Cardiac septum (tissue), 1 donor: ENCODE measurements at places on chromosomes 6 and 20. TPM values are rescaled to one million over a fixed set of nuclear protein-coding genes. Genes with fewer than 3 reads are reported as not detected.

TRIM31 gene
- not detected for total RNA-seq

DNA sequence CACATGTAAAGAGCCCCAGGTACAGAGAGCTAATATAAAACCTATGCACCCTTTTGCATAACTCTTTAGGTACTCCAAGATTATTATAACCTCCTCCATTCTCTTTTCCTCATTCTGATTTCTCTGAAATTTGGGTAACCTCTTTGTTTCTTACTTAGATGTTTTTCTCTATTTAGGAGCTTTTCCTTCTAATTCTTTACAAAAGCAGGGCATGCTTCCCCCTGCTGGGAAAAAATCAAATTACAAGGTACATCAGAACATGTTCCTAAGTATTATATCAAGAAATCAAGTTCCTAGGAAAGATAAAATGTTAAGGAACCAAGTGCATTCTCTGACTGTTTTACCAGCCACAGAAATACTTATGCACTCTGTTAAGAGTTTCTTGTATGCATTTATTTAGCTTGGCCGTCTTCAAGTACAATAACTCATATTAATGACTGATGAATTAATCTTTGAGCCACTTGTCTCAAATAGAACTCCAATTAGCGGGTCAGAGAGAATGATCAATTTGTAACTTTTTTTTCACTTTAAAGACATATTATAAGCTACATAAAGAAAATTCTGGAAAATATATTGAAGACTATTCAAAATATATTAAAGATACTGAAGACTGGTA is 2.1 kb downstream of the KHDRBS2 start:
- DNase-seq = no peak

GRCh38 chr20:20368418-20369249 is 730 bp downstream of the INSM1 start:
- DNase-seq = peak; percentile 17

DNA sequence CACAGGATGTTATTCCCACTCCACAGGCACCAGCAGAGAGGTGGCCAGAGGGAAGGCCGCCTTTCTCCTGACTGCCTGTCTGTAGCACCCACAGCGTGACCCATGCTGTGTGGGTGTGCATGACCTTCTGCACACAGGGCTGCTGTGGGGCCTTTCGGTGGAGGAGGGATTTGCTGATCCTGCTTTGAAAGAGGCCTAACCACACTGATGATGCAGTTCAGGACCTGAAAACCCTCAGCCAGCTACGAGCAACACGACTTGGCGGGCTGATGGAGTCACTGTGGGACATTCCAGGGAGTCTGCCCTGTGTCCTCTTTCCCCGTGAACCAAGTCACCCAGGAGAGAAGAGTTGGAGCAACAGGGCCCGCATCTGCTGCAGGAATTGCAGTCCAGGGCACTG is 49.1 kb downstream of the SYTL3 start:
- DNase-seq = peak; percentile 44

- peak; percentile 80 for DNase-seq
Observed at GRCh38 chr6:137258170-137258569, 39.0 kb upstream of the IFNGR1 start.

- DNase-seq = no peak
Observed at GRCh38 chr6:33895296-33895695, 91.5 kb upstream of the MLN start.

- no peak for DNase-seq
Observed at GRCh38 chr6:102127253-102127652, 733.7 kb downstream of the GRIK2 start.

LKAAEAR1 gene
- not detected for total RNA-seq

DNA sequence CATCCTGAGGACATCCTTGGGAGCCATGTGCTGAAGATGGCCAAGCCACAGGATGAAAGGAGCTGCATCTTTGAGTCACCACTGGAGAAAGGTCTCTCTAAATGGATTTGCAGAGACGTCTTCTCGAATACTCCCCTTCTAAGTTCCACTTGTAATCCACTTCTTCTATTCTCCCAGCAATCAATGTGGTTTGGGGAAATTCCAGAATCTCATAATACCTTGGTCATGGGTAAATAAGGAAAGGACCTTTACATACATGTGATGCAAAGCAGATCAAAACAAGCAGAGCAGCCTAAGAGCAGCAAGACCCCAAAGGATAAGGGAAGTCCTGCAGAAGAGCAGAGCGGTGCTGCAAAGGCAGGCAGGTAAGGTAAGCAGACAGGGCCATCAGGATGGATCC is 35.3 kb downstream of the TRIM38 start:
- no peak for DNase-seq

- DNase-seq = no peak
Observed at GRCh38 chr6:138856654-138857053, 60.8 kb downstream of the ECT2L start.

- DNase-seq = no peak
Observed at GRCh38 chr6:62150048-62150663, 135.9 kb downstream of the KHDRBS2 start.

GRCh38 chr6:3615391-3616380 is 135.8 kb downstream of the PXDC1 start:
- no peak for DNase-seq

PRPH2 gene
- 0.70 TPM for total RNA-seq

DNA sequence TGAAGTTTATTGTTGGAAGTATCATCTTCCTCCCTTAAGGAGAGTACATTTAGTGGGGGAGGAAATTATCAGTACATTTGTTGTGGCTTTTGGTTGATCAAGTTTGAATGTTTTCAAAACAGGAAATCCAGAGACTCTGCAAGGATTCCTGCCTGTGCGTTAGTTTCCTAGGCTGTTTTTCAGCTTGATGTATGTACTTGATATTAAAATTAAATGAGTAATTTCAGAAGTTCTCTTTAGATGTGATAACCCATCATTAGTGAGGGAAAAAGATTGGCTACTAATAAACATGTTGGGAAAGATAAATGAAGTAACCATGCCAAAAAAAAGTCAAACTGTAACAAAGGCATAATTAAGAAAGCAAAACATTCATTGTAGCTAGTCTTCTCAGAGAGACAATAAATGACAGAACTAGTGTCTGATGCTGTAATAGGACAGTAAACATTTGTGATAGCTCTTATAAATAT is 88.0 kb upstream of the TULP1 start:
- DNase-seq = no peak

NRSN1 gene
- total RNA-seq = not detected

- DNase-seq = no peak
Observed at GRCh38 chr6:139757784-139758183, 383.3 kb upstream of the CITED2 start.

CABLES2 gene
- total RNA-seq = 10.7 TPM

NRN1 gene
- 10.4 TPM for total RNA-seq

DNA sequence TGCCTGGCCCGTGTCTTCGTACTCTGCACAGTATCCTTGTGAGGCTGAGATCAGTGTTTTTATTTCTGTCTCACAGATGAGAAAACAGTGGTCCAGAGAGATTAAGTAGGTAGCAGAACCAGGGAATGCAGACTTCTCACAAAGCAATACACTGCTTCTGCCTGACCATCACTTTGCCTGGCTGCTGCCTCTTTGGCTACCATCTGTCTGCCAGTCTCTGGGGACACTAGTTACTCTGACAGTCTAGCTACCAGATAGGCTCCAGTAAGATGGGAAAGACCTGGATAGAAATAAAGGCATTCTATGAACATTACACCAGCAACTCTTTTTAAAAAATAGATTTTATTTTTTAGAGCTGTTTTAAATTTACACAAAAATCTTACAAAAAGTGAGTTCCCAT is 96.9 kb downstream of the PHACTR3 start:
- no peak for DNase-seq

TFAP2B gene
- total RNA-seq = not detected

DNA sequence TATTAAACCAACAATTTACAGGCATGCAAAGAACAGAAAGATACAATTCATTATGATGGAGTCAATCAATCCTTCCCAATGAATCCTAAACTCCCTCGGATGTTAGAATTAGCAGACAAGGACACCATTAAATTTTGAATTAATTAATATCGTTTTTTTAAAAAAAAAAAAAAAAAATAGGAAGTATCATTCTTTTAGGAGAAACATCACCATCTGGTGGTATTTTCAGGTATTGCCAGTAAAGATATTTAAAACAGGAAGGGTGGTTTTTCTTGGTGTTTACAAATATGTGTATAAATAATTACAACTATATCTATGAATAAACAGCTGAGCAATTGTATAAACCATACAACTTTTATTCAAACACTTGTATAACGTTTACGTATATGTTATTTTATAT is 564.4 kb downstream of the HAO1 start:
- DNase-seq = no peak

DNA sequence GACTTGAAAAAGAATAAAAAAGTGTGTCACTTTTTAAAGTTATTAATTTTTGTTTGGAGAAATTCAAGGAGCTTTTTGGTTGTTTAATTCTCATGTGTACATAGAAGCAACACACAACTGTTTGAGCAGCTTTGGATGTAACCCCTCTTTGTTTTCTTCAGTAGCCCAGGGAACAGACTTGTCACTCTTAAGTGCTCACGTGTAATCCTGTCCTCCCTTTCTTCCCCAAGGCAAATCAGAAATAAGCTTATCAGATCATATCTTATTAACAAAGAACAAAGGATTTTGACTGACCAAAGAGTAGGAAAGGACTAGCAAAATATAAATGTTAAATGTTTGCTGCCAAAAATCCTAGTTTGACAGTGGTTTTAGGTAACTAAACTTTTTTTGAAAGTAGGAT is 7.3 kb upstream of the FLRT3 start:
- no peak for DNase-seq

GRCh38 chr6:61809004-61809595 is 476.9 kb downstream of the KHDRBS2 start:
- DNase-seq = no peak

DNA sequence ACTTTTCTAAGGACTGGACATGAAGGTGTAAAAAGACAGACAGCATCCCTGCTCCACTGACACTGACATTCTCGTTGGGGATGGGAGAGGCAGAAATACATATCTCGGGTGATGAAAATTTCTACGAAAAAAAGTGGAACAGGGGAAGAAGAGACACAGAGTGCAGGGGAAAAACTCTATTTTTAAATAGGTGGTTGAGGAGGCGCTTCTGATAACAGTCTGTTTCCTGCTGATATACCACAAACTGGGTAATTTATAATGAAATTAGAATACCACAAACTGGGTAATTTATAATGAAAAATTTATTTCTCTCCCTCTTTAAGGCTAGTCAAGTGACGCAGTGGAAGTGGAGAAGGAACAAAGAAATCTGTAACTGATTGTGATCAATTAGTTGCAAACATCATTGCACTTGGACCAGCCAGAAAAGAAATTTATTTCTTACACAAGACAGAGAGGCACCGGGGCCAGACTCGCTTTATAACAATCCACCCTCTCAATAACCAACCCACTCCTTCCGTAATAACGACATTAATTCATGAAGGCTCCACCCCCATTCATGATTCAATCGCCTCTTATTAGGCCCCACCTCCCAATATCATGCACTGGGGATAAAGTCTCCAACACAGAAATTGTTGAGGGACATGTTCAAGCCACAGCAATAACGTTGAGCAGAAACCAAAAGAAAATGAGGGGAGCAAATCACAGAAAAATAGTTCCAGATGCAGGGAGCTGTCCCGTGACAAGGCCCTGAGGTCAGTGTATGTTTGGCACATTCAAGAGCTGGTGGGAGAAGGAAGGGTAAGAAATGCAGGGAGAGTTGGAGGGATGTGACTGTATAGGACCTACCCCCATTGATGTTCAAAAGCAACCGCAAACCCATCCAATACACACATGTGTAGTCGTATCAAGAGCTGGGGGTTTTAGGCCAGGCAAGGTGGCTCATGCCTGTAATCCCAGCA is 6.6 kb upstream of the SRSF6 start:
- peak; percentile 10 for DNase-seq

DNA sequence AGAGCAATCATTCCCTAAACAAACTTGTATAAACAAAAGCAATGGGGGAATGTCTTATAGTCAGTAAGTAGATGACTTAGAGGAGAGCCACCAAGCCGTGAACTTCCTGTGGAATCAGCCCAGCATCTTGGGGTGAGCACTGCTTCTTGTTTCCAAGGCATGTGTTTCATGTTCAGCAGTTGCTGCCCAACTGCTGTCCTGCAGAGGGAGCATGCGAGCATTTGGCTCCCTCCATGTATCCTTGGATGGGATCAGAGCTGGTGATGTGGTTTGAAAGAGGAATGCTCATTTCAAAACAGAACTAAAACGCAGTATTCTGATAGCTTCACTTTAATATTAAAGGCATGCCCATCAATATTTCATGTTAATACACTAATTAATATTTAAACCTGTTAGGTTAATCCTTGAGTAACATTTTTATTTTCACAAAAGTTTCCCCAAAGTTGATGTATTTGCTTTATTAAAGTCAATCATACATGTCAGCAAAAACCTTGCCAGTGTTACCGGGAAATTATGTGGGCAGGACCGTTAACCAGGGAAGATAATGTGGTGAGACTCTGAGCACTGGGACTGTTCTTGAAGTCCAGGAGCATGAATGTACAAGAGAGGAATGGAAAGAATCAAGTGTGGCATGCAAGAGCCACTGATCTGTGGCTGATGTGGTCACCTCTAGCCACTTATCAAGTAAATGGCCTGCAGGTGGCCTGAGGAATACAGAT is 172.1 kb upstream of the GGTLC1 start:
- no peak for DNase-seq

GRCh38 chr6:139010674-139011073 is 17.9 kb upstream of the ABRACL start:
- no peak for DNase-seq

DNA sequence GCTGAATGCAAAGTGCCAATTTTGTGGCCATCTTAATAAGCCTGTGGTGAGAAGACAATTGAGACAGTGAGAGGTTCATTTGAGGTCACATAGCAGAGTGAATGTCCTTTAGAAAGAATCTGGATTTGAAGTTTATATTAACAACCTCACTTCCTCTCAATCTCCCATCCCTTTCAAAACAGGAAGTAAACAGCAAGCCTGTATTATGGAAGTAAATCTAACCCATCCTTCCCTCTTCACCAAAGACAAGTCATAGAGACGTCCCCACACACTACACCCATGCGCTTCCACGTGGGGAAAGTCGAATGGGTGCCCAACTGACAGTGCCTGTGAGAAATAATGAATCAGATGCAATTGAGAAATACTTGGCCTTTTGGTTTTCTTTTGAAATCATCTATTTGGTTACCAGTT is 28.8 kb upstream of the CCND3 start:
- no peak for DNase-seq

GRCh38 chr20:50372770-50373088 is 137.5 kb upstream of the PTPN1 start:
- DNase-seq = no peak

BMP2 gene
- 3.0 TPM for total RNA-seq

- DNase-seq = no peak
Observed at GRCh38 chr6:95408111-95408510, 169.2 kb upstream of the MANEA start.

- DNase-seq = no peak
Observed at GRCh38 chr6:16676978-16677377, 84.3 kb downstream of the ATXN1 start.

GNAS-AS1 gene
- total RNA-seq = 0.75 TPM

- DNase-seq = no peak
Observed at GRCh38 chr6:373031-373430, 18.5 kb upstream of the IRF4 start.

GRCh38 chr6:52143551-52143950 is 42.6 kb upstream of the IL17A start:
- no peak for DNase-seq

DNA sequence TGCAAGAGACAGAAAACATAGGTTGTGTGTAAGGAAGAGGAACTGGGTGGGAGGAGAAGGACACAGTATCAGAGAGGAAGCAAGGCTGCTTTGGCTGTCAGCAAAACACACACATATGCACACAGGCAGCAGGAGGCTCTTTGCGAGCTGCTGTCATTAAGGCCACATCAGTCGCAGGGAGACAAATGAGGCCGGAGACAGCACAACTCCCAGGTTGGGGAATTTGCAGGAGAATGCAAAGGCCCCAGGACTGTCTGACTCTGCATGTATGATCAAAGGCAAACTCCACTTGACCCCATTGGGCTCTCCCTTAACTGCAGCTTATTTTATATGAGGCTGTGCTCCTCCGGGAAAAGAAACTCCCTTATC is 35.3 kb downstream of the METTL24 start:
- no peak for DNase-seq
